ENCODE measurements at places on chromosomes 3 and 15.
A peak's percentile ranks its signal among the peaks of the same experiment; 100 is the strongest.

DNA sequence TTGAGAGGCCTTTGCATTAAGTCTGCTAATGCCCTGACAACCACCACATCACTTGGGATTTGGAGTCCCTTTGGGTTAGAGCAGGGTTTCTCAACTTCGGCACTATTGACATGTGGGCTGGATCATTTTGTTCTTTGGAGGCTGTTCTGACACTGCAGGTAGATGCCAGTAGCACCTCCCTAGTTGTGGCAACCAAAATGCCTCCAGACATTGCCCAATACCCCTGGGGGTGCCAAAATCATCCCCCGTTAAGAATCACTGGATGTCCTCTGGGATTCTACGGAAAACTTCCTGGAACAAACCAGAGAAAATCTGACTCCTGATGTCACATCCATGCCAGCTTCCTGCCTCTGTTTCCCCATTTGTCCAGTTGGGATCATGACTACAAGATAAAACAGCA is 37.2 kb upstream of the BLM start:
- no peaks in the 10 kb centered on the region for H3K27me3 ChIP-seq
- DNase-seq = no peak
- peaks cover 41% of the 10 kb centered on the region for H3K4me1 ChIP-seq
- H3K27ac ChIP-seq = no peak overlapping the region
- no peak overlapping the region for H3K4me3 ChIP-seq
- H3K36me3 ChIP-seq = no peaks in the 10 kb centered on the region

DNA sequence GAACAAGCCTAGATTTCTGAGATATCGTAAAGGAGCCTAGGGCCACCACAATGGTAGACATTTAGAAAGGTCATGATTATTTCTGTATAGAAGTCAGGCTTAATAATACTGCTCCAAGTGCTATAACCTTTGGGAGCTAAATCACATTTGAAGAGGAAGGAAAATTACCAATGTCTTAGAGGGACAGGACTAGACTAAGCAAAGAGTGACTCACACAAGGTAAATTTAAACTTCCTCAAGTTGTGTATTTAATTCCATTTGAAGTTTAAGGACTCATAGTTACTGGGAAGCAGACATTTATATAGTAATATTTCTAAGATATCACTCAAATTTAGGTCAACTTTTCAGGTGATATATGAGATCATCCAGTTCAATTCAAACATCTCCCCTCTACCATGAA is 227.6 kb upstream of the MME start:
- no peak overlapping the region for H3K4me3 ChIP-seq
- H3K27ac ChIP-seq = no peak overlapping the region
- no peaks in the 10 kb centered on the region for H3K4me1 ChIP-seq
- no peak for DNase-seq

DNA sequence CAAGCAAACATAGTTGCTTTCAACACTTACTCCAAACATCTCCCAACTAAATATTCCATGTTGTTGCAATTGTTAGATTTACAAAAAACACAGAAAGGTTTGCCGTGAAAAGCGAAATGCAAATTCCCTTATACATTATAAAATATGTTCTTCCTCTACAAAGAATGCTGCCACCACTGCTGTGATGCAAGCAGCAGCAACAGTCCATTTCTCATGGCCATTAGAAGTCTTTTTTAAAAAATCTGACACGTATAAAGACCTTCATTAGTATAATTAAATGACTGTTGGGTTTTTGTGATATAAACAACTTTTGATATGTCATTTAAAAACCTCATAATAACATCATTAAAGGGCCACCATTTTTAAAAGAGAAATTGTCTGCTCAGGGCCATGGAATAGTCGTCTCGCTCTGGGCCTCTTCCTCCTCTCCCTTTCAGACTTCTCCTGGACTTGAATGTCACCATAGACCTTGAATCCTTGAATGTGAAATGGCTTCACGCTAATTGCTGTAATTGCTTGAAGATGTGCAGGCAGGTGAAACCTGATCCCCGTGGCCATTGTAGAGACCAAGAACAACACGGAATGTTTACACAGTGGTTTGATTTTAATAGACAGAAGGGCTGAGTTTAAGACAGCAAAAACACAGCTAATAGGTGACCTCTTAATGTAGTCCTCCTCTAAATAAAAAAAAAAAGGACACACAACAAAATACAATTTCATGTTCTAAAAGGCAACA is 450.4 kb downstream of the FOXP1 start:
- H3K36me3 ChIP-seq = peaks cover 2% of the 10 kb centered on the region
- no peak for DNase-seq
- peaks cover 87% of the 10 kb centered on the region for H3K4me1 ChIP-seq

GRCh38 chr3:5264896-5265770 is 77.6 kb downstream of the EDEM1 start:
- no peak overlapping the region for H3K4me3 ChIP-seq
- no peak for DNase-seq
- H3K27me3 ChIP-seq = no peaks in the 10 kb centered on the region
- H3K27ac ChIP-seq = no peak overlapping the region
- no peaks in the 10 kb centered on the region for H3K36me3 ChIP-seq
- peaks cover 16% of the 10 kb centered on the region for H3K4me1 ChIP-seq

DNA sequence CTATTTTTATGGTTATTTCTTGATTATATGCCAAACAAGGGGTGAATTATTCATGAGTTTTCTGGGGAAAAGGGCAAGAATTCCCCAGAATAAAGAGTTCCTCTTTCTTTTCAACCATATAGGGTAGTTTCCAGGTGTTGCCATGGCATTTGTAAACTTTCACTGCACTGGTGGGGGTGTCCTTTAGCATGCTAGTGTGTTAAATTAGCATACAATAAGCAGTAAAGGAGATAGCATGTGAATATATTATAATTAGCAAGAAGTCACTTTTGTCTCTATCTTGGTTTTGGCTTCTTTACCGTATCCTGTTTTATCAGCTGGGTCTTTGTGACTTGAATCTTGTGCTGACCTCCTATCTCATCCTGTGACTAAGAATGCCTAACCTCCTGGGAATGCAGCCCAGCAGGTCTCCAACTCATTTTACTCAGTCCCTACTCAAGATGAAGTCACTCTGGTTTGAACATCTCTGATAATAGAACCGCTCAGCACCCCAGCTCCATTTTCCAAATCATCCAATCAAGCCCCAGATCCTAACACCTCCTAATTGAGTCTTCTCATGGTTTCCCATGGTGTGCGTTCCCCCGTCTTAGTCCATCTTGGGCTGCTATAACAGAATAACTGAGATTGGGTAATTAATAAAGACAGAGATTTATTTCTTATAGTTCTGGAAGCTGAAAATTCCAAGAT is 3.4 kb upstream of the SELENOT start:
- no peak overlapping the region for H3K4me3 ChIP-seq
- no peaks in the 10 kb centered on the region for H3K36me3 ChIP-seq
- DNase-seq = no peak
- H3K4me1 ChIP-seq = peaks cover 57% of the 10 kb centered on the region
- H3K27me3 ChIP-seq = no peaks in the 10 kb centered on the region
- no peak overlapping the region for H3K27ac ChIP-seq

DNA sequence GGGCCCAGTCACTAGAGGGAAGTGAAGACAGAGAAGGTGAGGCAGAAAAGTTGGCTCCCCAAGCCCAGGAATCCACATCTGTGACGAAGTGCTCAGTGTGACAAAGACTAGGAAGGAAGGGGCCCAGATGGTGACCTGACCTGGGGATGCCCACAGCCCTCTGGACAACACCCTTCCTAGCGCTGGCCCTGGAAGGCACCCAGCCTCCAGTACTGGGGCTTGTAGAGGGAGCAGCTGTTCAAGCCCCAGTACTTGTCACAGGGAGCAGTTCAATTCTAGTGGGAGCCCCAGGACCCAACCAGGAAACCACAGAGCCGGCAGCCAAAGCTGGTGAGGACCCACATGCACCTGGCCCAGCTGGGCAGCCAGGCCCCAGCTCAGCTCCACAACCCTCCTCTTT is 190.8 kb downstream of the XXYLT1 start:
- H3K4me1 ChIP-seq = peaks cover 12% of the 10 kb centered on the region
- H3K4me3 ChIP-seq = no peak overlapping the region
- DNase-seq = no peak
- H3K36me3 ChIP-seq = no peaks in the 10 kb centered on the region
- H3K27me3 ChIP-seq = no peaks in the 10 kb centered on the region

- peak overlapping the region; percentile 31 for H3K27ac ChIP-seq
- no peak for DNase-seq
- peaks cover 6% of the 10 kb centered on the region for H3K4me1 ChIP-seq
- no peaks in the 10 kb centered on the region for H3K27me3 ChIP-seq
- H3K4me3 ChIP-seq = no peak overlapping the region
Observed at GRCh38 chr3:52070724-52071621, 14.6 kb upstream of the DUSP7 start.

DNA sequence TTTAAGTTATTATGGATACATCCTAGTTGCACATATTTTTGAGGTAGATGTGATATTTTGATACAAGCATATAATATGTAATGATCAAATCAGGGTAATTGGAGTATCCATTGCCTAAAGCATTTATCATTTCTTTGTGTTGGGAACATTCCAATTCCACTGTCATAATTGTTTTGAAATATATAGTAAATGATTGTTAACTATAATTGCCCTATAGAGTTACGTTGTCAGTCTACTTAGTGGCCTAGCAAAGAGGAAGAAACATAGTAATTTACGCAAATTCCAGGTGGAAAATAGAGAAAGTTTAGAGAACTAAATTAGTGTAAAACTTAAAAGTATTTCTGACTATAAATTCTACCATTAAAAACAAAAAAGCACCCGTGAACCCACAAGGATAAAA is 24.9 kb downstream of the NXPE3 start:
- H3K36me3 ChIP-seq = no peaks in the 10 kb centered on the region
- H3K27me3 ChIP-seq = no peaks in the 10 kb centered on the region
- peaks cover 41% of the 10 kb centered on the region for H3K4me1 ChIP-seq
- H3K4me3 ChIP-seq = no peak overlapping the region
- no peak for DNase-seq
- H3K27ac ChIP-seq = no peak overlapping the region

DNA sequence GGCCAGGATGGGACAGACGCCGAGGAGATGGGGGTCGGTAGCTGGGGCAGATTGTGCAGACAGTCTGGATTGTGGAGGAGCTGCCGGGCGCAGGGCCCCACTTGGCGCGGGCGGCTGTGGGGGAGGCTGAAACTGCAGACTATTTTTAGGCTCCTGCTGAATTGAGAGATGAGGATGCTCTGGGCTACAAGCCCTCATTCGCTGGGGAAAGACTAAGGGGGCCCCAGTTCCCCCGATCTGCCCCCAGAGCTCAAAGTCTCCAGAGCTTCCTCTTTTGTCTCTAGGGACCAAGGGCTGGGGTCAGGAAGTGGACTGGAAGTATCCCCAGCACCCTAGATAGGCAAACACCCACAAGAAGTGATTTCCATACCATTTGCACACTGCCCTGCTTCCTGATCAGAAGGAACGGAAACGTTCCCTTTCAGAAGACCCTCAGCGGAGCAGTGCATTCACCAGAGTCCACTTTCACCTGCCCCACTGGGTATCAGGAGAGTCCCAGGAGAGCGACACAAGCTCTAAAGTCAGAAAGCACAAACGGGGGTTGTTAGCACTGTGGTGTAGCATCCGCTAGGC is 29.7 kb downstream of the SEMA7A start:
- no peak for DNase-seq
- H3K4me1 ChIP-seq = peaks cover 53% of the 10 kb centered on the region
- no peaks in the 10 kb centered on the region for H3K36me3 ChIP-seq
- H3K4me3 ChIP-seq = peak overlapping the region; percentile 50
- H3K27ac ChIP-seq = peak overlapping the region; percentile 21

GRCh38 chr15:39367596-39367995 is 213.3 kb upstream of the THBS1 start:
- peaks cover 20% of the 10 kb centered on the region for H3K36me3 ChIP-seq
- H3K27me3 ChIP-seq = peaks cover 3% of the 10 kb centered on the region
- no peak overlapping the region for H3K4me3 ChIP-seq
- DNase-seq = no peak

DNA sequence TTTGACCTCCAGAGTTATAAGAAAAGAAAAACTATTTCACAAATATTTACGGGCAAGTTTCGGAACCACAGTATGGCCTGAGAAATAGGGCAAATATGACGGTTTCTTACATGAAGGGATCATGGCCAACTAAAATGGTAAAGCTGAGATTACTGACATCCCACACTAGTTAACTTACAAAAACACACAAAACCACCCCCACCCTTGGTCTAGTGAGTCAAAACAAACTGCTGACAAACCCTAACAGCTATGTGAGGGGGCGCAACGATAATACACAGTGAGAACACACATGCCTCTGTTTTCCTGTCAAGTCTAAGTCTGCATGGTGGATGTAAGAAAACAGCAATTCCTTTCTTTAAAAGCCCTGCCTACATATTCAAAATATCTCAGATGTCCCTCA is 32.3 kb downstream of the CBLB start:
- DNase-seq = no peak
- H3K27ac ChIP-seq = peak overlapping the region; percentile 25
- peaks cover 26% of the 10 kb centered on the region for H3K36me3 ChIP-seq

GRCh38 chr3:169245631-169246030 is 417.9 kb downstream of the MECOM start:
- no peaks in the 10 kb centered on the region for H3K36me3 ChIP-seq
- no peak overlapping the region for H3K4me3 ChIP-seq
- DNase-seq = no peak
- H3K4me1 ChIP-seq = peaks cover 5% of the 10 kb centered on the region
- H3K27me3 ChIP-seq = peaks cover 20% of the 10 kb centered on the region
- H3K27ac ChIP-seq = no peak overlapping the region

GRCh38 chr3:10647376-10647775 is 142.0 kb upstream of the ATP2B2 start:
- H3K27ac ChIP-seq = no peak overlapping the region
- DNase-seq = no peak
- peaks cover 15% of the 10 kb centered on the region for H3K27me3 ChIP-seq

GRCh38 chr3:152160350-152161011 is 108.2 kb upstream of the MBNL1 start:
- no peak overlapping the region for H3K27ac ChIP-seq
- H3K4me3 ChIP-seq = no peak overlapping the region
- peaks cover 2% of the 10 kb centered on the region for H3K27me3 ChIP-seq

- peak overlapping the region; percentile 87 for H3K4me3 ChIP-seq
- peaks cover 13% of the 10 kb centered on the region for H3K36me3 ChIP-seq
Observed at GRCh38 chr3:141498598-141499223, 11.9 kb downstream of the RASA2 start.

DNA sequence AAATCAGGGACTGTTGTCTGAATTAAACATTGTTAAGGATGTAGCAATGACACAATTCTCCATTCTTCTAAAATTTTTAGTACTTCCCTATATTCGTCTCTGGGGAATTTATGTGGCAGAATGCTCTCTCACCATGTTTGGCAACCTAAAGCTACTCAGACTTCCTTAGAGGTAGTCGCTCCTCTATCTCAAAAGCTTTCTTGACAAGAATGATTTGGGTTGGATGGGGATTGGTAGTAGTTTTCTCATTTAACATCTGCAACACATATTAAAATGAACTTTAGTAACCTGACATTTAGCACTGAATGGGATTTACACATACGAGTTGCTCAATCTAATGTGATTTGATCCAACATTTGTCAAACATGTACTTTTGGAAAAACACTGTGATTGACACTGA is 233.3 kb downstream of the RBMS3 start:
- no peak overlapping the region for H3K27ac ChIP-seq
- H3K4me3 ChIP-seq = no peak overlapping the region
- no peak for DNase-seq
- no peaks in the 10 kb centered on the region for H3K36me3 ChIP-seq
- H3K4me1 ChIP-seq = no peaks in the 10 kb centered on the region
- peaks cover 9% of the 10 kb centered on the region for H3K27me3 ChIP-seq

GRCh38 chr15:76278651-76279050 is 32.6 kb downstream of the ETFA start:
- H3K4me3 ChIP-seq = no peak overlapping the region
- no peak for DNase-seq
- peaks cover 5% of the 10 kb centered on the region for H3K4me1 ChIP-seq
- H3K27me3 ChIP-seq = no peaks in the 10 kb centered on the region

- H3K36me3 ChIP-seq = peaks cover 79% of the 10 kb centered on the region
- no peaks in the 10 kb centered on the region for H3K27me3 ChIP-seq
- H3K4me3 ChIP-seq = no peak overlapping the region
- H3K4me1 ChIP-seq = peaks cover 10% of the 10 kb centered on the region
Observed at GRCh38 chr3:197283045-197283444, 15.4 kb downstream of the DLG1 start.
